ENCODE measurements at places on chromosomes 3 and 15.

DNA sequence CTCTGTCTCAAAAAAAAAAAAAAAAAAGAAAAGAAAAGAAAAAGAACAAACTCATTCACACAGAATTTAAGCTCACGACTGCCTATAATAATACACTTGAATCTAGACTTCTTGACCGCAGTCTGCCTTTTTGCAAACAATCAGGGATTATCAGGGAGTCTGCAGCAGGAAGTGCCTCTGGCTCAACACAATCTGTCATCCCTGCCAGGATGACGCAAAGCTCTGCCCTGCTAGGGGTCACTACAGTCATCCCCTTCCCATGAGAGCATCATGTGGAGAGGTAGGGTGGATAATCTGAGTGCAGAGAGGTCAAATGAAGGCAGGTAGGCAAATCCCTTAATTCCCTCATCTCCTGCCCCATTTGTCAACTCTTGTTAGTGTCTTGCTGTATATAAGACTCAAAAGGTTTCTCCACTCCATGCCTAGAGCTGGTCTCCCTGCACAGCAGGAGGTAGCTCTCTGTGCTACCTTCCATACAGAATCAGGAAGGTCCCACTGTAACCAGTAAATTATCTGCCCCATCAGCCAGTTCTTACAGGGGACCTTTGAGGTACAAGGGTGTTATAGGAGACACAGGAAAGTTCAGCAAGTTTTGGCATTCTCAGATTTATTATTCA is 4.2 kb downstream of the UBAP1L start:
- DNase-seq = no peak

GRCh38 chr3:123258811-123259420 is 57.2 kb downstream of the SEC22A start:
- no peak for DNase-seq

DNA sequence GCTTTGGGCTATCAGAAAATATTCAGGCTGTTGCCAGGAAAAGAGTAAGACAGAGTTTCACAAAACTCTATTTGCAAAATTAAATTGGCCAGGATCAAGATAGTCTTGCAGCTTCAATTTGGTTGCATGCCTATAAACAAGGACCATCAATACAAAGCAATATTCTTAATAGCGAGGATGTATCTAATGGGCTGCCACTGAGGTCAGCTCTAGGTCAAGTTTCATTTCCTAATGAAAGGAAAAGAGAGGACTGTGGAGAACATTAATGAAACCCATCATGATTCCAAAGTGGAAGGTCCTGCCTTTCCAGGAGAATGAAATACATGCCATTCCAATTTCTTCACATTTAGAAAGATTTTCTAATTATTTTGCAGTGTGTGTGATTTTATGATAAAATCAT is 273.5 kb downstream of the AGBL1 start:
- DNase-seq = no peak

GRCh38 chr3:135966271-135966961 is 888 bp downstream of the PPP2R3A start:
- DNase-seq = no peak

GRCh38 chr15:65655026-65655425 is 33.3 kb downstream of the SLC24A1 start:
- DNase-seq = no peak

Data from activated CD4-positive, CD25-positive, alpha-beta regulatory T cell treated with anti-CD3 and anti-CD28 coated beads, Interleukin-2, amount 50 U/mL, for 16 hours (primary cell).